SHP77 treated with DMSO at 0.1 percent for 48 hours (cell line): ENCODE measurements at places on chromosomes 5 and 9.

DNA sequence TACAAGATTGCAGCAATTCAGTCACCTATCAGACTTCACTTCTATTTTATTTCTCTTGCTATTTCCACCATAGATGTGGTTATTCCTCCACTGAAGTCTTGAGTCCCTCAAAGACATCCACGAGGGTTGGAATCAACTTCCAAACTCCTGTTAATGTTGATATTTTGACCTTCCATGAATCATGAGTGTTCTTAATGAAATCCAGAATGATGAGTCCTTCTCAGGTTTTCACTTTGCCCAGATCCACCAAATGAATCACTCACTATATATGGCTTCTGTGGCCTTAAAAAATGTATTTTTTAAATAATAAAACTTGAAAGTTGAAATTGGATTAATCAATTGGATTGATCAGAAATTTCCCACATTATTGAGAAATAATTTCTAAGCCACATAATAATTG, 1821.0 kb downstream of the EFNA5 start:
- DNase-seq = no peak

GRCh38 chr5:54234304-54234933, 76.0 kb downstream of the ARL15 start:
- DNase-seq = peak; percentile 23

- DNase-seq = peak; percentile 87
Measured at GRCh38 chr5:107389130-107389774, 281.5 kb downstream of the EFNA5 start.

DNA sequence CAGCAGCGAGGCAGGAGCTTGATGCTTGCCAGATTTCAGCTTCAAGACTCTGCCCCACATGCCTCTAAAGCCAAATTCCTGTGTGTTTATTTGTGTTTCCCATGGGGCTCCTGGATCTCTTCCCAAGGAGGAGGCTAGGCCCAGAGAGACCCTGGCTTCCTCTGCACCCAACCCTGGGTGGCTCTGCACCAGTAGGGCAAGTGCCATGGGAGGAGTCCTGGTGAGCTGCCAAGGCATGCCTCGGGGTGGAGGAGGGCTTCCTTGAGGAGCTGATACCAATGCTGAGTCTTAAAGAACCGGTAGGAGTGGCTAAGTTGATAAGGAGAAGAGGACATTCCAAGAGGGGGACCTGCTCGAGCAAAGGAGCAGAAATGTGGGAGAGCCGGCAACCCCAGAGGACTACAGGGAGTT, 6.8 kb upstream of the TIFAB start:
- DNase-seq = no peak

DNA sequence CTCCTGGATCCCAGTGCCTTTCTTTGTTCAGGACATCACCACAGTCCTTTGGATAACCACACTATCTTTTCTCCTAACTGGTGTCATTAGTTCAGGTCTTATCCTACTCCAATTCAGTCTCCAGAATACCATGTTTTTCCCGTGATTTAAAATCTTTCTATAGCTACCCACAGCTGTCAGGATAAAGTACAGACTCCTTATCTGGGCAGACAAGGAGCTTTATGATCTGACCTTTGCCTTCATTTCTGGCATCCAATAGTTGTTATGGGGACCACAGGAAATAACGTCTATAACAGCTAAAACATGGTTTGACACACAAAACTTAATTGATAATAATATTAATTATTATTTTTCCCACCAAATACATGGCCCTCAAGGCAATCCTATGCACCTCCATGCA, 125.6 kb downstream of the ARL15 start:
- DNase-seq = no peak

GRCh38 chr5:57594436-57594835, 111.8 kb upstream of the ACTBL2 start:
- DNase-seq = no peak

DNA sequence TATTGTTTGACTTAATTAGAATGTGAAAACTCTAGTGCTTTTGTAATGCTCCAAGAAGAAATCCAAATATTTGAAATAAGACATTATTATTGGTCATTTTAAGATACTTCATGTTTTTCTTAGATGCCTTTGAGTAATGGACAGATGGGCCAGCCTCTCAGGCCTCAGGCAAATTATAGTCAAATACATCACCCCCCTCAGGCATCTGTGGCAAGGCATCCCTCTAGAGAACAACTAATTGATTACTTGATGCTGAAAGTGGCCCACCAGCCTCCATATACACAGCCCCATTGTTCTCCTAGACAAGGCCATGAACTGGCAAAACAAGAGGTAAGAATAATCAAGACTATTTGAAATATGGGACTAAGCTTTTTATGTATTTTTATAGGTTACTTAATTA, 69.2 kb upstream of the SREK1 start:
- DNase-seq = no peak

- DNase-seq = no peak
Measured at GRCh38 chr5:149301049-149301743, 29.5 kb downstream of the AFAP1L1 start.

DNA sequence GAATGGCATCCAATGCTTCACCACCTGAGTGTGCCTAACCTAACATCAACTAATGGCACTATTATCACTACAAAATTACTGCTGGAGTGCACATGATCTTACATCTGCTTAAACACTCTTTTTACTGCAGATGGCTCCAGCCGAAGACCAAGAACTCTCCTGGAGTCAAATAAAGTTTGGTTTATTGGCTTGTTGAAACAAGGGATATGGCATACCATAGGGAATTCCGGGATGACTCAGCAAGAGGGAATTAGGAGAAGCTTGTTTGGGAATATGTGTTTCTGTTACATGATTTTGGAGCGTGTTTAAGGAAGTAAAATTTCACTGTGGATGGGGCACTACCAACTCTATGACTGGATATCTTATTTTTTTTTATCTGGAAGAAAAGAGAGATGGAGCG, 872.6 kb downstream of the DTWD2 start:
- DNase-seq = no peak

- DNase-seq = no peak
Measured at GRCh38 chr9:136193127-136193890, 11.6 kb downstream of the LHX3 start.
